ENCODE measurements at places on chromosomes 6 and 20. TPM values are rescaled to one million over a fixed set of nuclear protein-coding genes. Genes with fewer than 3 reads are reported as not detected.
A peak's percentile ranks its signal among the peaks of the same experiment; 100 is the strongest.

MOG gene
- not detected for total RNA-seq

RAB44 gene
- not detected for total RNA-seq

DEFB132 gene
- not detected for total RNA-seq

RRP36 gene
- total RNA-seq, result 83.4 TPM

PNLDC1 gene
- 0.97 TPM for total RNA-seq

EDN1 gene
- not detected for total RNA-seq

PRDM1 gene
- 35.9 TPM for total RNA-seq

ENTPD6 gene
- 44.2 TPM for total RNA-seq

OOEP gene
- 0.47 TPM for total RNA-seq

DNA sequence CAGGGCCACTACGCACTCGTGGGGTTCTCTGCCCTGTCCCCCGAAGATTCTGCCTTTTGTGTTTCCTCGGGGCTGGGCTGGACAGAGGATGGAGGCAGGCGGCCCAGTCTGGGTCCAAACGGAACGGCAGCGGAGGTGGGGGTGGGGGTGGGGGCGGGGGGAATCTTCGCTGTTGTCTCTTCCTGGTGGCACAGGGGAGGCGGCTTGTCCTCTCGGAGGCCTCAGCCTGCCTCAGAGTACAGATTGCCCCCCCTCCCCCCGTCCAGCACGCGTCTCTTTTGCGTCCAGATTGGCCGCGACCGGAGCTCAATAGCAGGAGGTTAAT is 1.4 kb upstream of the INSM1 start:
- DNase-seq, result no peak
- peaks cover 55% of the 10 kb centered on the region for H3K27me3 ChIP-seq
- H3K4me1 ChIP-seq, result peaks cover 29% of the 10 kb centered on the region
- H3K27ac ChIP-seq, result peak overlapping the region; percentile 81

DNA sequence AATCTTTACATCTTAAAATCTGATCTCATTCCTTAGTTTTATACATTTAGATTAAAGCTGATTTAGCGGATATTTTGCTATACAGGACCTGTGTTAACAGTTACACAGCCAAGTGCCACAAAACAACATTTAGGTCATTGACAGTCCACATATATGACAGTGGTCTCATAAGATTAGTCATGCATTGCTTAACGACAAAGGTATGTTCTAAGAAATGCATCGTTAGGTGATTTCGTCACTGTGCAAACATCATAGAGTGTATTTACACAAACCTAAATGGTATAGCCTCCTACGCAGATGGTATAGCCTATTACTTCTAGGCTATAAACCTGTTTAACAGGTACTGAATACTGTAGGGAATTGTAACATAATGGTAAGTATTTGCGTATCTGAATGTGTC is 21.6 kb downstream of the ADGRG6 start:
- H3K36me3 ChIP-seq, result no peaks in the 10 kb centered on the region
- H3K27ac ChIP-seq, result no peak overlapping the region
- H3K4me3 ChIP-seq, result no peak overlapping the region
- H3K4me1 ChIP-seq, result no peaks in the 10 kb centered on the region

DNA sequence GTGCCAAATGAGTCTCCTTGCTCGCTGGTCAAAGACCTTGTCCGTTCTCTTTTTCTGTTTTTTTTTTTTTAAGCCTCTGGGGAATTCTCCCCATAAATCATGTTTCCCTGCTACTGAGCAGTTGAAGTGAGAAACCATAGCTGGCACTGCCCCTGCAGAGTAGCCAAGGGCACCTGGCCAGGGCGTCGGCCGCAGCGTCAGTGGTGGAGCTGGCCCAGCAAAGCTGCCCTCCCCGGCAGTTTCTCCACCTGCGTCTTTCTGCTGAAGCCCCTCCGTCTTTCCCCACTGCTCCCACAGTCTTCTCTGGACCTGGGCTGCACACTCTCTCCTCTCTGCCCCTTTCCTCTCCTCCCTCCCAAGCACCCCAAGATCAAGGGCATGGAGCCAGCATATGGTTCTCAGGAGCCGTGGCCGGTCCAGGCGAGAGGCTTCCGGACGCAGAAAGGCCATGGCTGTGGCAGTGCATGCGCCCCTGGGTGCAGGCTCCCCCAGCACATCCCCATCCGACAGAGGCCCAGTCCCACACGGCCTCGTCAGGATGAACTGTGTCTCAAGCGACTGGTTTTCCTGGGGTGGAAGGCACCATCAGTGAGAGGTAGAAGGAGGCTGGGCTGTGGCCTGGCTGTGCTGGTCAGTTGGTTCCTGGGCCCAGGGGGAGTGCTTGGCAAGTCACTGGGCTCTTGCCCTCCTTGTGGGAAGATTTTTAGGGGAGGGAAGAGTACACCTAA is 218.1 kb downstream of the ERMARD start:
- no peak for DNase-seq
- H3K4me1 ChIP-seq, result no peaks in the 10 kb centered on the region
- H3K27ac ChIP-seq, result no peak overlapping the region
- no peaks in the 10 kb centered on the region for H3K27me3 ChIP-seq
- no peak overlapping the region for H3K4me3 ChIP-seq

- peaks cover 47% of the 10 kb centered on the region for H3K36me3 ChIP-seq
- no peak overlapping the region for H3K4me3 ChIP-seq
Measured at GRCh38 chr20:32391003-32391402, 32.9 kb downstream of the ASXL1 start.

- H3K4me1 ChIP-seq, result no peaks in the 10 kb centered on the region
- no peak for DNase-seq
- no peak overlapping the region for H3K27ac ChIP-seq
- peaks cover 9% of the 10 kb centered on the region for H3K27me3 ChIP-seq
- H3K4me3 ChIP-seq, result no peak overlapping the region
Measured at GRCh38 chr6:118313208-118313607, 234.9 kb upstream of the PLN start.

GRCh38 chr20:63610581-63611435 is 16.1 kb downstream of the GMEB2 start:
- H3K4me1 ChIP-seq, result peaks cover 2% of the 10 kb centered on the region
- H3K27me3 ChIP-seq, result no peaks in the 10 kb centered on the region
- no peak for DNase-seq
- H3K27ac ChIP-seq, result no peak overlapping the region
- peaks cover 23% of the 10 kb centered on the region for H3K36me3 ChIP-seq

- no peaks in the 10 kb centered on the region for H3K4me1 ChIP-seq
- H3K4me3 ChIP-seq, result no peak overlapping the region
- H3K27me3 ChIP-seq, result peaks cover 8% of the 10 kb centered on the region
- H3K27ac ChIP-seq, result no peak overlapping the region
Measured at GRCh38 chr6:52925042-52925441, 15.5 kb upstream of the GSTA3 start.

GRCh38 chr6:54805077-54805476 is 41.5 kb upstream of the FAM83B start:
- no peaks in the 10 kb centered on the region for H3K27me3 ChIP-seq
- no peaks in the 10 kb centered on the region for H3K36me3 ChIP-seq
- no peak for DNase-seq
- H3K4me3 ChIP-seq, result no peak overlapping the region

DNA sequence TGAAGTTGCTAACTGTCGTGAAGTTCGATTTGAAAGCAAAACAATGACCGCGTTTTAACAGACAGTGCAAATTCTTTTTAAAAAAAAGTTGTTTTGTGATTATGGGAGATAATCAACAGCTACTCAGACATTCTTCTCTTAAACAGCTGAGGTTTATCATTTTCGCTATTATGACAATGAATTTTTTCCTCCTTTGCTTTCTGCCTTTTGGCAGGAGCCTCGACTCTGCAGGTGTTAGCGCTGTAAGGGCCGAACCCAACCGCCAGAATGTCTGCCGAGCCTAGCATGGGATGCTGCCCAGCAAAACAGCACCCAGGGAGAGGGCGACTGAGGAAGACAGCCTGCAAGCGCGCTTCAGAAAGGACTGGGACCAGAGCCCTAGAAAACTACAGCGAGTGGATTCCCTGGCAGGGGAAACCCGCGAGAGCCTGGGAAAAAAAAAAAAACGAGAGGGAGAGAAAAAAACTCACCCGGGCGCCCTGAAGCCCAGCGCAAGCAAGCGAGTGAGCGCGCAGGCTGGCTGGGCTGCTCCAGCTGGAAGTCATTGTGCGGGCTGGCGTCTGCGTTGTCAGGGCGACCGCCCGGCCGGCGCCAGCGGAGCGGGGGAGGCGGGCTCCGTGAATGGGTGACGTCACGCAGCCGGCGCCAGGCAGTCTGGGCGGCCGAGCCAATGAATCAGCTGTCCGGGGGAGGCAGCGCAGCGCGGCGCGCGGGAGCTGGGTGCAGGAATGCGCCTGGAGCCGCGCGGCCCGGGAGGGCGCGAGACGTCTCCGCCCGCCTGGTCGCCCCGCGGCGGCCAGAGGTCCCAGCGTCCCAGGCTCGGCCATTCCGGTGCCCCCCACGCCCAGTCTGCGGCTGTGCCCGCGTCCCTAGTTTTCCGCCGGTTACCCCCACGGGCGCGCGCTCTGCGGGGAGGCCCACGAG is 32.7 kb upstream of the ID4 start:
- DNase-seq, result peak; percentile 85
- peaks cover 25% of the 10 kb centered on the region for H3K27me3 ChIP-seq
- H3K4me3 ChIP-seq, result peak overlapping the region; percentile 80
- H3K4me1 ChIP-seq, result peaks cover 5% of the 10 kb centered on the region
- peak overlapping the region; percentile 18 for H3K27ac ChIP-seq
- no peaks in the 10 kb centered on the region for H3K36me3 ChIP-seq

GRCh38 chr20:52075400-52075799 is 116.2 kb downstream of the ZFP64 start:
- no peaks in the 10 kb centered on the region for H3K36me3 ChIP-seq
- DNase-seq, result no peak
- no peaks in the 10 kb centered on the region for H3K4me1 ChIP-seq
- H3K4me3 ChIP-seq, result no peak overlapping the region

DNA sequence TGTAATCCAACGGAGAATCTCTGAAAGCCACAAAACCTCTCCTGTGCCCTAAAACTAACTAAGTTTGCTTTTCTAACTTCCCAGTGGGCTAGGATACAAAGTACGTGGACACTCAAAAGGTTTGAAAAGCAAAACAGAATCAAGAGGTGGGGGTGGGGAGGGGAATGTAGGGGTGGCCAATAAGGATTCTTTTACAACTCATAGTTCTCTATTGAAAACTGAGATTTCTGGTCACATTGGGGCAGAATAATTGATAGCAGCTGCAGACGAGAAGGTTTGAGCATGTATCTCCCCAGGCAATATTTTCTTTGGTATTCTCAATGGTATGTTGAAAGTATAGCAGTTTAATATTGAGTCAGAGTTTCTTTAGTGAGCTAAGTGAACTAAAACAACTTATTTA is 376.7 kb upstream of the CITED2 start:
- H3K4me1 ChIP-seq, result no peaks in the 10 kb centered on the region
- no peaks in the 10 kb centered on the region for H3K36me3 ChIP-seq
- no peak for DNase-seq
- H3K4me3 ChIP-seq, result no peak overlapping the region

GRCh38 chr20:14498772-14499171 is 161.4 kb upstream of the FLRT3 start:
- H3K36me3 ChIP-seq, result no peaks in the 10 kb centered on the region
- H3K4me1 ChIP-seq, result no peaks in the 10 kb centered on the region
- no peak overlapping the region for H3K4me3 ChIP-seq
- H3K27me3 ChIP-seq, result no peaks in the 10 kb centered on the region
- DNase-seq, result no peak

GRCh38 chr6:89944181-89944755 is 50.0 kb downstream of the GJA10 start:
- peak overlapping the region; percentile 7 for H3K27ac ChIP-seq
- H3K4me3 ChIP-seq, result no peak overlapping the region
- DNase-seq, result no peak
- H3K36me3 ChIP-seq, result peaks cover 72% of the 10 kb centered on the region
- H3K4me1 ChIP-seq, result peaks cover 42% of the 10 kb centered on the region
- H3K27me3 ChIP-seq, result no peaks in the 10 kb centered on the region

DNA sequence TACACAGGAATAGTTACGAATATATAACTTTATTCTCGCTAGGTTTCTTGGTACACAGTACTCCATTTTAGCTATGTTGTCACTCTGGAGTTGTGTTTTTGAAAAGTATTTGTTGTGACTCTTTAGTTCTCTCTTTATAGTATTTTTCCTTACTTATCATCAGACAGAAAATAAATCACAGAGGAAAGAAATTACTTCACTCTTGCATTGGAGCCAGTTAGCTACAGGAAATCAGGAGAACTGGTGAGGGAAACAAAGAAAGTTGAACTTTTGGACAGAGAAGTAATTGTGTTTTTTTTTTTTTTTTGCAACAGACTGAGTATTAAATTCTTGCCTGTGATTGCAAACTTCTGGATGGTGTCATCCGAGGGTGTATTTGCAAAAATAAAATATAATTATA is 33.9 kb downstream of the DSE start:
- H3K36me3 ChIP-seq, result no peaks in the 10 kb centered on the region
- no peaks in the 10 kb centered on the region for H3K4me1 ChIP-seq
- H3K4me3 ChIP-seq, result no peak overlapping the region
- DNase-seq, result no peak

DNA sequence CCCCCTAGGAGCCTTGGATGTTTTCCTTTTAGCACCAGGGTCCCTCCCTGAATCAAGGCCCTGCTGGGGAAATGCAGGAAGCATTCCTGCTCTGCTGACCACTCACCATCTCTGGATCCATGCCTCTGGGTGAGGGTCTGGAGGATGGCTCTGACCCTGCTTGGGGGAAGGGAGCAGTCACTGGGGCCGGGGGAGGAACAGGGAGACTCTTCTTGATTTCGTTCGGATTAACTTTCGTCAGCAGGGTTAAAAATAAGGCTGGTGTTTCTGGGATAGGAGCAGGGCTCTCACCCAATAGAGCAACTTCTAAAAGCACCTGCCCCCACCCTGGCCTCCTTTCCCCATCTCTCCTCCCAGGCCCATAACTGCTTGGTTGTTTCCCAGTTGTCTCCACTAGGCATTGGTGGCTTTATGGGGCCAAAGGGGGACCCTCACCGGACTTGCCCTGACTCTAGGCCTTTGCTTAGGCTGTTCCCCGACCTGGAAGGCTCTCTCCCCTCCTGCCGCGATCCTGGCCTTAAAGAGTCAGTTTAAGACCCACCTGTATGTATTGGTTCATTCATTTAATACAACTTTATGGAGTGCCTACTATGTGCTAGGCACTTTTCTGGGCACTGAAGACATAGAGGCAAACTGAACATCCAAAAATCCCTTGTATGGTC is 63.0 kb downstream of the JPH2 start:
- no peak overlapping the region for H3K4me3 ChIP-seq
- no peak for DNase-seq
- no peaks in the 10 kb centered on the region for H3K36me3 ChIP-seq
- H3K4me1 ChIP-seq, result no peaks in the 10 kb centered on the region

- H3K4me1 ChIP-seq, result peaks cover 23% of the 10 kb centered on the region
- peaks cover 2% of the 10 kb centered on the region for H3K27me3 ChIP-seq
- peak overlapping the region; percentile 77 for H3K27ac ChIP-seq
- no peak for DNase-seq
- H3K4me3 ChIP-seq, result peak overlapping the region; percentile 36
- peaks cover 3% of the 10 kb centered on the region for H3K36me3 ChIP-seq
Measured at GRCh38 chr6:3847521-3847920, 1.7 kb upstream of the FAM50B start.

GRCh38 chr6:143607974-143608373 is 69.8 kb upstream of the PHACTR2 start:
- H3K36me3 ChIP-seq, result no peaks in the 10 kb centered on the region
- no peaks in the 10 kb centered on the region for H3K27me3 ChIP-seq
- H3K4me1 ChIP-seq, result peaks cover 6% of the 10 kb centered on the region
- H3K27ac ChIP-seq, result no peak overlapping the region
- H3K4me3 ChIP-seq, result no peak overlapping the region
- no peak for DNase-seq
